ENCODE measurements at places on chromosomes 16 and 17.

GRCh38 chr16:14351647-14352046 is 278.4 kb downstream of the PARN start:
- DNase-seq, result no peak

DNA sequence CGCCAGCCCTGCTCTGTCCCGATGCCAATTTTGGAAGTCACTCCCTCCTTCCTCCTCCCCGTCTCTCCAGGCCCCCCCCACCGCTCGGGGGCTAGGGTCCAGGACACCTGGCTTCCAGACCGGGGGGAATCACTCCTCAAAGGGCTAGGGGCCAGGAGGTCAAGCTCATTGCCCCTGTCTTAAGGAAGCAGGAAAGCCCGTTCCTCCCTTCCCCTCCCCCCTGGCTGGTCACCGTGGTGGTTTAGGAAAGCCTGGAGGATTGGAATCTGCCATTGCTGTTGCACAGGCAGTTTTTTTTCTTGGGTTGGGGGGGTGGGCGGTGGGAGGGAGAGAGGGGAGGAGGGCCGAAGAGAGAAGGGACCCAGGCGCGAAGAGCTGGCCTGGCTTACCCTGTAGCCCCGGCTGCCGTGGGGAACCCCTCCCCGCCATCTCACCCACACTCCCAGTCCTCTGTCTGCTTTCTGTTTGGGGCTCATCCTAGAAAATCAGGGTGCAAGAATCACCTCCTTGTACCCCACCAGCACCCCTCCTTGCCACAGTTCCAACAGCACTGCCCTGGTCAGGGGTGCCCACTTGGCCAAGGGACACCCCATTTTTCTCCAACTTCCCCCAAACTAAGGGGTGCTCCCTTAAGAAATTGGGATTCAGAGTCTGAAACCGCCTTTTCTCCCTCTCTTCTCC is 2.9 kb upstream of the BCL6B start:
- DNase-seq, result no peak

DNA sequence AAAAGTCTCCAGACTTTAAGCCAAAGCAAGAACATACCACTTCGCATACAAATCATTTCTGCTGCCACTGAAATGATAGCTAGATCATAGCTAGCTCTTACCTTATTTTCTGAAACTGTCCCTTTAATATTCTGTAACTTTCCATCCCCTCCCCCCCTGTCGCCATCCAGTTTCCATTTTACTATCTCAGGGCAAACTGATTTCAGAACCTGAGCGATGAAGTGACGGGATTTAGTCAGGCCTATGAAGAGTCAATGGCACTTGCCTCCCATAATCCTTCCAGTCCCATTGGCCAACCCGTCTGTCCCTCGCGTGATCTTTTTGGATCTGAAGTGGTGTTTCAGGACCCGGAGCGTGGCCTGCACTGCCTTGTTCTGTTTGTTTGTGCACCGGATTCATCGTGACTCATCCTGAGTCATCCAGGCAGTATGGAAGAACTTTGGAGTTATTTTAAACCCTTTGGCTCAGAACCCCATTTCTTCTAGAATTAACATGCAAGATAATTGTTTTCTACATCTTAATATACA is 199.8 kb upstream of the CHMP6 start:
- peak; percentile 96 for DNase-seq

DNA sequence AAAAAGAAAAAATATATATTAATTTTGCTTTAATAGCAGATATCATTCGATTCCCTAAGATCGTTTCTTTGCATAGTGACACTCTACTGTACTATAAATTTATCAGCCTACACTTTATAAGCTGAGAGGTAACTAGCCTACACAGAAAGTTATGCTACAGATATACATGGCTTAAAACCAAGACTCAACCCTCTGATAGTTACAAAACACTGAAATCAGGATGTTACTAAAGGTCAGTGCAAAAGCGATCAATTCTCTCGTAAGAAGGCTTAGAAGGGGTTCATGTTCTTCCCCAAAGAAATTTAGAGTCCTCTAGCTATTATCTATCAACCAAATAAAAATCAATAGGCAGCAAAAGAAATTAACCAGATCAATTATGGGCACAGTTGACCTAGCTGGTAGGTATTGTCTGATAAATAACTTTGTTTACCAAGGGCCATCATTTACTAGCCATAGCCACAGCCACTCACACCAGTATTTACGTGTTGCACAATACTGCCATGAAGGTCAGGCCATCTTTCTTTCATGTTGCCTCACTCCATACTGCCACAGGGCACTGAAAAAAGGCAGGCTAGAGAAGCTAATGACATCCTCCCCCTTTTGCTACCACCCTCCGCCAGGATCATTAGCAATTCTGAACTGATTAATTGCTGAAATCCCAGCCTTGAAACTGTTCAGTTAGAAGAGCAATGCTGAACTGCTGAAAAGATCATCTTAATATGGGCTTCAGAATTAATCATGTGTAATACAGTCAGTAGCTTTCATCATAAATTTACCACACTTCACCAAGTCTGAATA is 43.7 kb downstream of the RND2 start:
- DNase-seq, result no peak

DNA sequence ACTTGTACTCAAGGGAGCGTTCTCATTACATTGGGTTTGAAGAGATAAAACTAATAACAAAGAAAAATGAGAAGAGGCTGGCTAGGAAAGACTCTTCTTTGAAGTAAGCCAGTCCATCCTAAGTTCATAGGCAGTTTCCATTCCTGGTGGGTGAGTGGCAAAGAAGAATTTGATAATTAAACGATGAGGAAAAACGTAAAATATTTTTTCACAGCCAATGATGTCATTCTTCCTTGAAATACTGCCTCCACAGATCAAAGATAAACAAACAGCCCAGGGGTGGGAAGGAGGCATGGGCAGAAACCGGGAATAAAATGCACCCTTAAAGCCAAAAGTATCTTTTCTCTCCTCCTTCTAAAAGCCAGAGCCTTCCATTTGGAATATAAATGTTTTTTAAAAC is 346.6 kb downstream of the PMP22 start:
- no peak for DNase-seq

- DNase-seq, result peak; percentile 100
These were observed 179.4 kb downstream of the VPS53 start for GRCh38 chr17:535198-535597.

DNA sequence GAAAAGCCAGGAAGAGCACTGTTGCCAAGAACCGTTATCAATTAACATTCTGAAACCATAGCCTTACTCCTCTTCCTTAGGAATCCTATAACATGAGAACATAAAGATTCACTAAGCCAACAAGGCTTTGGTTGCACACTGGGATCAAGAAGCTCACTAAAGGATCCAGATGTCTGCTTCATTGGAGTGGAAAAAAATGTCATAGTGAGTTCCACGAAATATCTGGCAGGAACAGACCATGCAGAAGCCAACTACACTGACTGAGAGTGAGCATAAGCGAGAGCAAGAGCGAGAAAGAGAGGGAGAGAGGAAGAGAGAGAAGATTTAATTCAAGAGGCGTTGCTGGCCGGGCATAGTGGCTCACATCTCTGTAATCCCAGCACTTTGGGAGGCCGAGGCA is 13.4 kb upstream of the MEIOC start:
- no peak for DNase-seq

- no peak for DNase-seq
These were observed 41.8 kb upstream of the GFOD2 start for GRCh38 chr16:67760956-67761230.

DNA sequence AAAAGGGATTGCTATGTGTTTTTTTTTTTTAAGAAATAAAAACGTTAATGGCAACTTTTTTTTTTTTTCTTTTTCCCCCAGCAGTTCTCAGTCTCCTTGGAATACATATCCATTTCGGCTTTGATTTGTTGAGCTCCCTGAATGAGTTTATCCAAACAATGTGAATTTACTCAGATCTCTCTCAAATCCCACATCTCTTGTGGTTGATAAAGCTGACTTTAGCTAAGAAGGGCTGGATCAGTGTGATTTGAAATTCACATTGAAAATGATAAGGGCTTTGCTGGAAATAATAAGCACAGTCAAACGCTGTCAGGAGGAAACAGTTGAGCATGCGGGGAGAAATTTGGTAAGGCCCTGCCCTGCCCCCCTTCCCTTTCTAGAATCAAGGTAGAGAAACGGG is 74.1 kb upstream of the IRX3 start:
- DNase-seq, result no peak

GRCh38 chr16:88132836-88133506 is 181.7 kb downstream of the BANP start:
- no peak for DNase-seq

- DNase-seq, result no peak
These were observed 113.1 kb downstream of the SHISA9 start for GRCh38 chr16:13014476-13014875.

GRCh38 chr17:40363111-40363827 is 1.3 kb downstream of the GJD3 start:
- DNase-seq, result no peak

GRCh38 chr16:15461376-15461775 is 27.0 kb downstream of the BMERB1 start:
- no peak for DNase-seq

DNA sequence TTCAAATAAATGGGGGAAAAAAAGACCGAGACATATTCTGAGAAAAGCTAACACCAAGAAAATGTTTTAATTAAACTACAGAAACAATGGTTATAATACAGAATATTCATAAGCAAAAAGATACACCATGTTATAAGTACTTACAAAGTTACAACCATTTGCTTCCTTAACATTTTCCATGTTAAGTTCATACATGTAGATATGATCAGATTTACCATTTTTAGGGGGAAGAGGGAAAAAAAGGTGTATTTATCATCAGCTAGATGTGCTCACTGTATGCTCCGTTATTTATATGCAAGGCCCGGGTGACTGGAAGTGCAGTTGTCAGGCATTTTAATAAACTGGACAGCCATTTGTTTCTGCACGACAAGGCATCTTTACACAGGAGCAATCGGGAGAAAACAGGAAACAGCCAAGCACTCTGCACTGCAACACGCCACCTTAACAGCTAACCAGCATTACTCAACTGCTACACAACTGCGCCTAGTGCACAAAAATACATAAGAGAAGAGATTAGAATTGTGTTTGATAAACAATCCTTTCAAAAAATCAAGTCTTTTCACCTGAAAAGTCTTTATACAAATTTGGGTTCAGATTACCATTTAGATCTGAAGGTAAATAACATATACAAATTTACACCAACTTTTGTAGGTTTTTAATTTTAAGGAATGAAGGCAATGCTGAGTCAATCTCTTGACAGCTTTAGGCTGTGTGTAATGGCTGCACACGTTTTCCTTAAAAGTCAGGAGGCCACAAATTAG is 2.9 kb downstream of the SRSF2 start:
- DNase-seq, result no peak

GRCh38 chr16:86436466-86437185 is 73.7 kb upstream of the FOXF1 start:
- no peak for DNase-seq

DNA sequence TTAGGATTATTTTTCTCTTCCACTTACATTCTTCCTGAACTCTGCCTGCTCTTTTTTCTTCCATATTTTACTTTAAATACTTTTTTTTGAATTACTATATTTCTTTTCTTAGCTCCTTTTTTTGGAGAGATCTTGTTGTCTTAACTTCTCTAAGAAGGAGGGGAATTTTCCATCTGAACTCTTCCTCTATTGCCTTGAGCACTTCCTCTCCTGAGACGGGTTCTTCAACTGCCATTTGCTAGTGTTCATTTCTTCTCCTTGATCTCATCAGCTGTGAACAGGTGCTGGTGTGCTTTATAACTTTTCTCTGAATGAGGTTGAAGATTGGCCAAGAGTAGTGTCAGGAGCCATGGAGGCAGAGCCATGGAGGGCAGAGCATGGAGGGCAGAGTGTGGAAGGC is 15.1 kb upstream of the CD300LD start:
- no peak for DNase-seq

- no peak for DNase-seq
These were observed 93.6 kb upstream of the CIBAR2 start for GRCh38 chr16:85205747-85206471.

- DNase-seq, result no peak
These were observed 2.8 kb upstream of the ALDOC start for GRCh38 chr17:28579526-28579925.

DNA sequence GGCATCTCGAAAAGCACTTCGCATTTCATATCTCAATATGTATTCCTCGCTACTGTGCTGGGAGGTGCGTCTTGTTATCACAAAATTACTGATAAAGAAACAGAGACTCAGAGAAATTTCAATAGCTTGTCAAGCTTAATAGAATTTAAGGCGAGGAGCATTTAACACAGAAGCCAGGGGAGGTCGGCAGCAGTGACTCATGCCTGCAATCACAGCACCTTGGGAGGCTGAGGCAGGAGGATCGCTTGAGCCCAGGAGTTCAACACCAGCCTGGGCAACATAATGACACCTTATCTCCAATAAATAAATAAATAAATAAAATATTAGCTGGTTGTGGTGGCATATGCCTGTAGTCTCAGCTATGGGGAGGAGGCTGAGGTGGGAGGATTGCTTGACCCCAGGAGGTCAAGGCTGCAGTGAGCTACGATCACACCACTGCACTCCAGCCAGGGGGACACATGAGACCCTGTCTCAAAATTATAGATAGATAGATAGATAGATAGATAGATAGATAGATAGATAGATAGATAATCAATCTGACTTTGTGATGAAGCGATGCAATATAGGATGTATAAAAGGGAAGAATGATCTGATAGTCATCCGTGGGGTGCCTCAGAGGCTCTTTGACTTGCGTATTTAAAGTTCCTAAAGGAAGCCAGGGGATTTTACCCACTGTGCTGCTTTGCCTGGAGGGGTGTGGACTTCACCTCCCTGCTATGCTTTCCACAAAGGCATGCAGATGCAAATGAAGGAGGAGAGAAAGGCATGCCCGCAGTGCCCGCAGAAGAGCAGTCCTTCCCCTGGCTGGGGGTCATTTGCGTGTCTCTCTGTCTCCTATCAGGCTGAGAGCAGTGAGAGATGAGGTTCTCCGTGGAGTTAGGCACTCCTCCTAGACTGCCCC is 15.9 kb upstream of the USP10 start:
- no peak for DNase-seq

- no peak for DNase-seq
These were observed 171.5 kb downstream of the SPECC1 start for GRCh38 chr17:20180661-20181060.

- DNase-seq, result no peak
These were observed 38.7 kb upstream of the RHOT1 start for GRCh38 chr17:32103476-32104113.

DNA sequence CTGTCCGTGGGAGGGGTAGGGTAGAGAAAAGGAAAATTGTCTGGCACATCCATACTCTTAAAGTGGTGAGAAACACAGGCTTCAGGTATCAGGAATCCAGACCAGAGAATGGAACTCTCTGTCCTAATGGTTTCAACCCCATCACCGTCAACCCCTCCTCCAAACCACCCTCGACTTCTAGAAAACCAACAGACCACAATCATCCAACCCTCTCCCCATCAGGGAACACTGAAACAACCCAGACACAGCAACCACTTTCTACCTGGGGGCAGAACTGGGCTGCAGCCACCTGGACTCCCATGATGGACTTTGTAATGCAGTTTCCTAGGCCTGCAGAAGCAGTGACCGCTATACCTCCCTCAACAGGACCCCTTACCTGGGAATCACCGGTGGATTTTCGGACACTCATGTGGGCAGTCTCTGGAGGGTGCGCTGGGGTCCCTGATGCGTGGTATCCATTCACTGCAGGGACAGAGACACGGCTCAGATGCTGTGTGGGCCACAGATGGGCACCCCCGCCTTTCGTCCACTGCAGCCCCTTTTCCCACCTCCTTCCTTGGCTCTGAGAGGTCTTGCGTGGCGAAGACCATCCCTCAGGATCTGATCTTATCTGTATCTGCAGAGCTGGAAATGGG is 64.3 kb upstream of the RCVRN start:
- no peak for DNase-seq
